A549 treated with Mapracorat at 1 μM for 4 hours (cell line): ENCODE measurements at places on chromosomes 13 and 19. TPM values are rescaled to one million over a fixed set of nuclear protein-coding genes. Genes with fewer than 3 reads are reported as not detected.

Gene IL17D
- 0.95 to 1.4 TPM (median 1.3 TPM) in 5 replicates for total RNA-seq

Gene ACP7
- total RNA-seq = 0.05 to 0.17 TPM in 2 of 5 replicates, not detected in the others

Gene ODAD3
- total RNA-seq = 0.49 to 1.6 TPM (median 1.1 TPM) in 5 replicates

Gene DUS3L
- 25.9 to 34.8 TPM (median 28.7 TPM) in 5 replicates for total RNA-seq

Gene C19orf38
- 0.14 to 0.30 TPM (median 0.15 TPM) in 3 of 5 replicates, not detected in the others for total RNA-seq

Gene UBE2L5
- not detected in 5 replicates for total RNA-seq

Gene IL4I1
- total RNA-seq = 0.35 to 0.71 TPM (median 0.59 TPM) in 5 replicates
